ENCODE measurements at places on chromosomes 2 and 18.

DNA sequence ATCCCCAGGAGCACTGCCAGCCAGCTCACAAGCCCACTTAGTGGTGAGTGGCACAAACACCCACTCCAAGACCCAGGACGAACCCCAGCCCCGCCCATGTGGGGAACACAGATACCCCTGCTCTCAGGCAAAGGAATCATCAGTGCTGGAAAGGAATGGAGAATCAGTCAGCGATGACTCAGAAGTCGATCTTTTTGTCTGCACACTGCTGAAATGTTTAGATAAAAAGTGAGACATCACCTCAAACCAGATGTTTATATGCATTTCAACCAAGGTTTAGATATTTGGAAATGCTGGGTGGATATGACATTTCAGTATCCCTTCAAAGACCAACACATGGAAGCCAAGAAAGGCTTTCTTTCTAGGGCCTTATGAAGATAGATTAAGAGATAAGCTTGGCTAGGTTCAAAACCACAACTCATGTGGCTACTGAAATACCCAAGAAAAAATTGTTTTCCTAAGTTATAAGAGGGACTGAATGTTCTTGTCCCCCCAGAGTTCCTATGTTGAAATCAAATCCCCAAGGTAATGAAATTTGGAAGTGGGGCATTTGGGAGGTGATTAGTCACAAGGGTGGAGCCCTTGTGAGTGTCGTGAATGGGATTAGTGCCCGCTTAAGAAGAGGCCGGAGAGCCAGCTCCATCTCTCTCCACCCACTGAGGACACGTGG is 43.7 kb downstream of the POU3F3 start:
- peak; percentile 55 for DNase-seq

DNA sequence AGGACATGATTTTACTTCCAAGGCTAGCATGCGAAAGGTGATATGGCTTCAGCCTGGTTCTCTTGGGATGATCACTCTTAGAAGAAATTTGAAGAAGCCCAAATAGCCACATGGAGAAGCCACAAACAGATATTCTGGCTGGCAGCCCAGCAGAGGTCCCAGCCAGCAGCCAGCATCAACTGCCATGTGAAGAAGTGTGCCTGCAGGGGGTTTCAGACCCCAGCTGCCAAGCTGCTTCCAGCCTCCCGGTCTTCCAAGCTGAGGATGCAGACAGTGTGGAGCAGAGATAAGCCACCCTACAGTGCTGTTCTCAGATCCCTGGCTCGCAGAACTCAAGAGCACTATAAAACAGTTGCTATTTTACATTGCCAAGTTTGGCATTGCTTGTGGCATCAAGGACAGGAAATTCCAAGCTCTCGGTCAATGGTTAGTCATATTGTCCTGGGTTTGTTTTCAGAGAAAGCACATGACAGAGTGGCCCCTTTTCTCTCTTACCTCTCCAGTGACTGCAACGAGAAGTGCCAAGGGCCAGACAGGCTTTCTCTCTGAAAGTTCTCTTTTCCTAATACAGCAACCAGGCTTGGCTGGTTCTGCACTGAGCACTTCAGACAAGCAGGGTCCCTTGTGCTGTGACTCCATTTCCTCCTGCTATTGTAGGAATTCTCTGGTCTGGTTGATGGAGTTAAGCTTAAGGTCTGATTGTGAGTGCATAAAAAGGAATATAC is 223.7 kb downstream of the ANKRD30B start:
- DNase-seq, result peak; percentile 49

- no peak for DNase-seq
Measured at GRCh38 chr2:28643327-28643726, 108.3 kb upstream of the PPP1CB start.

GRCh38 chr2:38123911-38124310 is 48.0 kb upstream of the CYP1B1 start:
- DNase-seq, result no peak

GRCh38 chr2:173957517-173957916 is 7.7 kb downstream of the SP3 start:
- DNase-seq, result no peak

DNA sequence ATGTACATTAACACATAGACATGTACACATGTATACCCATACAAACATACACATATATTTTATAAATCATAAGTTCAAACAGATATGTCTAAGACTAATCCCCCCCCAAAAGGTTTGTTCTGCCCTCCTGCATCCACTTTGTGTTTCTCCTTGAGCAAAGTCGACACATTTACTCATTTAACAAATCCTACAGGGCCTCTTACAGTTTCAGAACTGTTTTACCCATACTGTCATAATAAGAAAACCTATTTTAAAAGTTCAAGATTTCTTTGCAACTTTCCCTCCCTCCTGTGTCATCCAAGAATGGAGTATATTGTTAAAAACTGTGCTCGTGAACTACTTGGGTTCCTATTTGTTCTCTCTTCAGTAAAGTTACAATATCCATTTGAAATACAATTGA is 166.7 kb downstream of the L3MBTL4 start:
- DNase-seq, result no peak

DNA sequence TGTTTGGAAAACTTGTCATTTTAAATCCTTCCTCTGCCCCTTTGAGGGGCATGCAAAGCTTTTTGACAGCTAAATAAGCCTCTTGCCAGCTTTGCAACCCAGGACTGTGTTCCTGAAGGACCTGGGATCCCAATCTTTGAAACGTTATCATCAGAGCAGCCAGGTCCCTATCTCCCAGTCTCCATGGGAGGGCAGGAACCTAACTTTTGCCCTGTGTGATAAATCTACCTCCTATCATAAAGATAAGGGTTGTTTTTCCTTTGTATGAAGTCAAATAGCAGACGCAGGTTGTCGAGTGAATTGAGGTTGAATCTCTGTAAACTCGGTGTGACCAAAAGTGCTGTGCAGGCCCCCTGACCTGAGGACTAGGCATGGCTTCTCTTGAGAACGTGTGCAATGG is 30.1 kb downstream of the TPRKB start:
- no peak for DNase-seq

DNA sequence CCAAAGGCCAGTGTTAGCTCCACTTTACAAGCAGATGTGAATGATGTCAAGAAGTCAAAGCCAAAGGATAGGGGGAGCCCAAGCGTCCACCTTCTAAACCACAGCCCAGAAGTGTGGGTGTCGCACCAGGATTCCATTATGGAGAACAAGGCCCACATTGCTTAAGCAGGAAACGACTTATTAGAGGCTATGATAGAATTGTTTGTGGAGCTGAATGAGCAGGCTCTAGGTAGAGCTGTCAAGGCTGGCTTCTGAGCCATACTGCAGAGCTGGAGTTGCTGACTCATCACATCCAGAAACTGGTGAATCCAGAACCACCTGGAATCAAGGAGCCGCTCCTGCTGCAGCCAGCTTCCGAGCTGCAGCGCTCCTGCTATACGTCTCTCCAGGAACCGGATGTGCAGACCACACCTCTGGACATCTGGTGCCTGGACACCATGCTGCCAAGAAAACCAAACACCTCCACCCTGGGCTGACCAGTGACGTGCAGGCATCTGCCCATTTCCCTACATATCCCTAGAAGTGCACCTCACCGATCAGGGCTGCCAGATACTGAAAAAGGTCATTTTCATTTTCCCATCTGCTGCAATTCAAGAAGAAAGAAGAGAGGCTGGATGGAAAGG is 6.2 kb upstream of the TWIST2 start:
- peak; percentile 87 for DNase-seq

DNA sequence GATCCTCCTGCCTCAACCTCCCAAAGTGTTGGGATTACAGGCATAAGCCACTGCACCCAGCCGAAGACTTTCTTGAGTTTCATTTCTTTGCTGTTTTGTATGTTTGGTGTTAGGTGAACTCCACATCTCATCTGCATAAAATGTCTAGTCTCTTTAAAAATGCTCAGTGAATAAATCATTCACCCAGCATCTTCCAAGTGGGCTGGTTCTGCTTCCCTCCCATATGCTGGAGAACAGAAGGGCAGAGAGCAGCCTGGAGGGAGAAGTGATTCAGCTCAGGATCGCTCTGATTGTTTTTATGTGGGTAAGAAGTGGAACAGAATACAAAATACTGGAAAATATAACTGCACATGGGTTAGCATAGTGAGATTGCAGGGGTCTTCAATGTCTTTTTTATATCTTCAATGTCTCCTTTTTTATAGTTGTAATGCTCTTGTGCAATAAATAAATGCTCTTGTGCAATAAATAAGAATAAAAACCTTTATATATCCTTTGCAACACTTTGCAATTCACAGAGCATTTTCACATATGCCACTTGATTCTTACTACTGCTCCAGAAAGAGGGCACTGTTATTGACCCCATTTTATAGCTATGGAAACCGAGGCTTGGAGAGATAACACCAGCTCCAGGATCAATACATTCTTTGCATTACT is 253.0 kb upstream of the NCKAP5 start:
- DNase-seq, result peak; percentile 75

DNA sequence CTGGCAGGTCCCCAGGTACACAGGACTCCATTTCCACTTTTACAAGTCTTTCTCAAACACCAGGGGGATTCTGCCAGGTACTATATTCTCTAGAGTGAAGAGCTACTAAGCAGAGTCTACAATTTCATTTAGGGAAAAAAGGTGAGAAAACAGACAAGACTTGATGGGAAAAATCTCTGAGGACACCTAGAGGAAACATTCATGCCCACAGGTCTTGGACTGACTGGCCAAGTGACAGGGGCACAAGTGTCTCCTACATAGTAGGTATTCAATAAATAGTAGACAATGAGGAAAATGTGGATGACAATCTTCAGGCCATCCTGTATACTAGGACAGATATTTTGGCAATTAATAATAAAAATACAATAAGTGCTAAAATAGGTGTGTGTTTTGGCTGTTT is 228.6 kb downstream of the CLIP4 start:
- DNase-seq, result no peak

GRCh38 chr2:240250985-240251847 is 110.8 kb upstream of the OTOS start:
- DNase-seq, result peak; percentile 94

DNA sequence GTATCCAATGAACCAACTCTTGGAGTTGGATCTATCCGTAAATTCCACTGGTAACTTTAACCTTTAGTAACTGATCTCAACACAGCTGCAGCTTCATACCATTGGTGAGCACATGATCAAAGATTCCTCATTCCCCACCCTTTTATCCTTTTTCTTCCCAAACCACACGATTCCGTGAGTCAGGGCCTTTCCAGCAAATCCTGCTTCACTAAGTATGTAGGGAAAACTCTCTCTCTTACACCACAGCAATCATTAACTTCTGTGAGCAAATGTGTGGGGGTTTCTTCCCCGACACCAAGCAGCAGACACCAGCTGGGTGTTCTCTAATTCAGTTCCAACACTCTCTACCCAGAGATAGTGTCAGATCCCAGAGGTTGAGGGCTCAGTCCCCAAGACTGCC is 23.5 kb downstream of the ELP2 start:
- DNase-seq, result peak; percentile 57

GRCh38 chr2:232030229-232030628 is 68.7 kb downstream of the DIS3L2 start:
- DNase-seq, result no peak

GRCh38 chr2:61784643-61785042 is 69.2 kb downstream of the FAM161A start:
- no peak for DNase-seq

GRCh38 chr18:13450289-13451212 is 232.0 kb downstream of the LDLRAD4 start:
- DNase-seq, result no peak

- no peak for DNase-seq
Measured at GRCh38 chr2:104746299-104746698, 107.6 kb upstream of the POU3F3 start.

DNA sequence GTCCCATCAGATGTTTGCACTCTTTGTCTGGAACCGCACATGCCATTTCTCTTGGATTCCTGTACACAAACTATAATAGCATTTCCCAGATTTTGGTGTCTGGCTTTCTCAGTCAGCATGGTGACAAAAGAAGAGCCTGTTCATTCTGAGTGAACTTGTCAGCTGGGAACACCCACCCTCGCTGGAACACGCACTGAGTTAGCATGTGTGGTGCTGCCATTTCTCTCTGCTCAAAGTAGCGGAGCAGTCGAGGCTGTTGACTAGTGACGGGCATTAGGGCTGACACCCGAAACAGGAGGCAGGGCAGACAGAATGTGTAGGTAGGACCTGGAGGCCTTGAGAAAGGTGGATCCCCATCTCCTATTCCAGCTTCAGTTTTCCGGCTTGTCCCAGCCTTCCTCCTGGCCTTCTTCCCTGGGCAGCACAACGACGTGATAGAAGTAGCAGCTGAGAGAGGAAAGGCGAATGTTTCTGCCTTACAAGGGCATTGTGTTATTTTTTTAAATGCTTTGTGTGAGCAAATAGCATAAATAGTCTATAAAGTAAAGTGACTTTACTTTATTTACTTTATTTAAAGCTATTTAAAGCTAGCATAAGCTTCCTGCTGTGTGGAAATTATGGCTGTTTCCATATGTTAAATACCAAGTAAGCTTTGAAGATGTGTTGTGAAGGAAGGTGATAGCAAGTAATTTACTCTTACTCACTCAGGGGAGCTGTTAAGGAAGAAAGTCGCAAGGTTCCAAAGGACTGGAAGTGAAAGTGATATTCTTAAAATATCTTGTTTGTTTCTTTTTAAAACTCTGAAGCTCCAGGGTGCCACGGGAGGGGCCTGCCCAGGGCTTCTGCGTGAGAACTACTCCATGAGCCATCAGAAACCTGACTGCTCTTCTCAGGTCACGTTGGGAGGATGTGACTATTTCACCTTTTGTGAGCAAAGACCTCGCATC is 272.6 kb downstream of the NEDD4L start:
- no peak for DNase-seq

GRCh38 chr18:76528477-76529432 is 33.7 kb upstream of the ZNF516 start:
- DNase-seq, result peak; percentile 70

GRCh38 chr2:172086241-172087206 is 1.2 kb downstream of the DLX1 start:
- DNase-seq, result peak; percentile 65

DNA sequence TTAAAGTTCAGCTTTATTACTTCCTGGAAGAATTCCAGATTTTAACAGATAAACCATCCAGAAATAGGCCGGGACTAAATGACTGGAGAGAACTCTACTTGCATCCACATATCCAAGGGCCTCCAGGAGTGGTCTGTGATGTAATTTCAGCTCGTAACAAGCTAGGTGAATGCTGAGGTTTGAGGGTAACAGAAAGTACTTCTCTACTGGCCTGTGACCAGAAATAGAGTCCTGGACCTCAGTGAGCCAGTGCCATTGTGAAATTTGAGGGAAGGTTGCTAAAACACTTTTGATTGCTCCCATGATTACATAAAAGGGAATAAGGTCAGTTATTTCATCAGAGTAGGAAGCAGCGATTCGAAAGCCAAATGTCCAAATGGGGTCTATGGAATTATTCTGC is 158.1 kb downstream of the DOCK10 start:
- DNase-seq, result peak; percentile 56

DNA sequence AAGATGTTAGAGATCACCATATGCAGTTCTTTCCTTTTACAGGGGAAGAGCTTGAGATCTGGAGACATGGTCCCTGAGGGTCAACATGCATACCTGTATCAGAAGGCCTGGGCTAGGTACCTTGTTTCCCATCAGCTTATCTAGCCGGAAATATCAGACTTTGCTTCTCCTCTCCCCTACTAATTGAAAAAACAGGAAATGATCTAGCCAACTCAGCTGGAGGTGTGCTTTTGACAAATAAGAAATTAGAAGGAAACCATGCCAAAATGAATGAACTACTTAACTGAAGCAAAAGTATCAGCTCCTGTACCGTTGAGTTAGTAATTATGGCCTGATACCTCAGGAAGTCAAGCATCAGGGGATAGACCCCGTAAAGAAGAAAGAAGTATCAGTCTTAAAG is 20.4 kb downstream of the PKP4 start:
- no peak for DNase-seq
